ENCODE measurements at places on chromosomes 4 and X. TPM values are rescaled to one million over a fixed set of nuclear protein-coding genes. Genes with fewer than 3 reads are reported as not detected.

Gene NELFA
- 46.2 TPM for total RNA-seq

Gene SLC49A3
- 0.43 TPM for total RNA-seq

Gene LRIT3
- total RNA-seq = 0.16 TPM

Gene SPOCK3
- total RNA-seq = 0.44 TPM

Gene RGS12
- total RNA-seq = 1.7 TPM

Gene USP11
- total RNA-seq = 49.5 TPM

Gene ARHGAP36
- total RNA-seq = not detected

Gene SLC16A2
- total RNA-seq = 0.60 TPM

Gene GPR143
- total RNA-seq = not detected

Gene FANCB
- 14.0 TPM for total RNA-seq

Gene SPP1
- total RNA-seq = 0.32 TPM

Gene ATP8A1
- 23.8 TPM for total RNA-seq

Gene COX7B2
- total RNA-seq = not detected

Gene NEUROG2
- total RNA-seq = not detected

Gene ANXA10
- total RNA-seq = not detected

Gene SYN1
- 0.91 TPM for total RNA-seq

Gene BEND2
- not detected for total RNA-seq

Gene MAGEC3
- total RNA-seq = not detected

Gene SMIM31
- total RNA-seq = not detected

Gene CYSLTR1
- 0.36 TPM for total RNA-seq

All from activated naive CD8-positive, alpha-beta T cell treated with anti-CD3 and anti-CD28 coated beads for 36 hours (primary cell).